M059J (cell line): ENCODE measurements at places on chromosomes 6 and 20. TPM values are rescaled to one million over a fixed set of nuclear protein-coding genes. Genes with fewer than 3 reads are reported as not detected.

GRCh38 chr6:6193221-6193745 is 127.2 kb downstream of the F13A1 start:
- no peak for DNase-seq

GRCh38 chr6:125834348-125834747 is 43.6 kb downstream of the NCOA7 start:
- DNase-seq: no peak

GRCh38 chr6:12957321-12958051 is 240.9 kb downstream of the PHACTR1 start:
- peak; percentile 62 for DNase-seq

DNA sequence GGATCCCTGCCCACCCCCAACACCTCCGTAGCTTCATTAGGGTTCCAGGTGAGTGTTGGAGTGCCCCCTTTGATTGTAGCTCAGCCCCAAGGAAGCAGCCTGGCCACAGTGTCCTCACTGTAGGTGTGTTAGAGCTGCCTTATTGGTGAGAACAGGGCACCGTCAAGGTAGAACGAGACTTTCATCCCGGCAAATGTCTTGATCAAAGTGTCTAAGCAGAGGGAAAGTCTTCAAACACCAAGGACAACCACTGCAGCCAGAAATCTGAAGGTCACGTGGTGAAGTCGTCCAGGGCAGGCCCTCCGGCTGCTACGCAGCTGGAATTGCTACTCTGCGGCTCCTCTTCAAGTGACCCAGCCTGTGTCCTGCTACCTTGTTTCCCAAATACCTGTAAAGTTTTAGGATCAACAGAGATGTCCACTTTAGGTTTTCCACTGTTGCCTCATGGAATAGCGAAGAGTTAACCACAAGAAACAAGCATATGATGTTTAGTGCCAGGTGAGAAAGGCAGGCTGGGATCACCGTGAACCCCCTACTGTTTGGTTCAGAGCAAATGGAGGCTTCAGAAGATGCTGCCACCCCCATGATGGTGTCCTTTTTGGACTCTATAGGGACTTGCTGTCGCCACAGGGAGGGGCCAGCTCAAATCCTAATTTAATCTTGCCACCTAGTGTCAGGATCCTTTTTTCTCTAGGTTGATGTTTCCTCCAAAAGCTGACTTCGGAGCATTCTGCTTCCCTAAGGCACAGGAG is 1.7 kb upstream of the DLL1 start:
- peak; percentile 39 for DNase-seq

- no peak for DNase-seq
These were observed 353.3 kb upstream of the CNR1 start for GRCh38 chr6:88519301-88520016.

DNA sequence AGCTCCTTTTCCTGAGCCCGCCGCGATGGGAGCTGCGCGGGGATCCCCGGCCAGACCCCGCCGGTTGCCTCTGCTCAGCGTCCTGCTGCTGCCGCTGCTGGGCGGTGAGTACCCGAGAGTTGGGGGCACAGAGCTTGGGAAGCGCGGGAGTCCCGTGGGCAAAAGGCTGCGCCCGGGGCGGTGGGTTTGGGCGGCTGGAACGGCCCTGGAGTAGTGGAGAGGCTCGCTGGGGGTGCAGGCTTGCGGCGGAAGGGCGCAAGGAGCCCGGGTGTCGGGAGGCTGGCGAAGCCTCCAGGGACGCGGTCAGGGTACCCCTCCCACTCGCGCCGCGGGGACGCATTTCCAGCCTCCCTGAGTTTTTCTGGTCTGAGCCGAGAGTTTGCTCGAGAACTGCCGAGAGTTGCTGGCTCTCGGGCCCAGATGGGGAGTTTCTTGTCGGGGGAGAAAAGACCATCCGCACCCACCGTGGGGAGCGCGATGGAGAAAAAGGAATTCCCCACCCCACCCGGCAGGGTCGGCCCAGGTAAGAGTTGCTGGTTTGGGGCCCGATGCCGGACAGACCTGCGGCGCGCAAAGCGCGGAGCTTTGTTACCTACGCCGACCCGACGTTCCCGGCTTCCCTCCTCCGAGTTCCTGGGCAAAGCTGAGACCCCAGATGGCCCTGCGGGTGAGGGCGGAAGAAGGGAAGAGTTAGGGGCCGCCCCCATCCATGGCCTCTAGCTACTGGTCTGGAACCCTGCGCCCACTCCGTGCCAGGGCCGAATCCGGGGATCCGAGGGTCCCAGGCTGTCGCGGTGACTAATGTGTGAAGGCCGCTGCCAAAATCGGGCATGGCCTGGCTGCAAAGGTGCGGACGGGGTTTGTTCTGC is 584 bp downstream of the PTK7 start:
- peak; percentile 68 for DNase-seq

- DNase-seq: peak; percentile 45
These were observed 902 bp downstream of the SLC29A1 start for GRCh38 chr6:44224029-44224964.

- peak; percentile 63 for DNase-seq
These were observed 238.1 kb downstream of the RNGTT start for GRCh38 chr6:88725111-88725975.

- no peak for DNase-seq
These were observed 220.9 kb downstream of the KIF16B start for GRCh38 chr20:16352321-16352720.

GRCh38 chr6:32854376-32855178 is 585 bp downstream of the PSMB9 start:
- DNase-seq: peak; percentile 75

- peak; percentile 53 for DNase-seq
These were observed 14.0 kb downstream of the CYP39A1 start for GRCh38 chr6:46638650-46639049.

DNA sequence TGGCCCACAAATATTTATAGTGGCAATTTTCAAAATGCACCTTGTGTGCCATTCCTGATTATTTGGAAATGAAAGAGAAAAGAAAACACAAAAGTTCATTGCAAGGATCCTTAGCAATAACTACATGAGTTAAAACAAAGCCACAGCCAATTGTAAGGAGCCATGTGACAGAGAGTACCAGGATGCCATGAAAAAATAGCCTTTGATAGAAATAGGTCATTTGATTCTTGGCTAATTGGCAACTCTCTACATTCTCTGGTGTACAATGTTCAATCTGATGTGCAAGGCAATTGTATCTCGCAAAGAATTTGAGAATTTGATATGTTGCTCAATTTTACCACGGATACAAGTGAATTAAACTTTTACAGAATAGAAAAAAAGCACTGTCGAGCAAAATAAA is 9.6 kb downstream of the HLA-A start:
- no peak for DNase-seq

- DNase-seq: no peak
These were observed 178.4 kb downstream of the FARS2 start for GRCh38 chr6:5439749-5440148.

GRCh38 chr6:62045502-62045901 is 240.5 kb downstream of the KHDRBS2 start:
- DNase-seq: no peak

DNA sequence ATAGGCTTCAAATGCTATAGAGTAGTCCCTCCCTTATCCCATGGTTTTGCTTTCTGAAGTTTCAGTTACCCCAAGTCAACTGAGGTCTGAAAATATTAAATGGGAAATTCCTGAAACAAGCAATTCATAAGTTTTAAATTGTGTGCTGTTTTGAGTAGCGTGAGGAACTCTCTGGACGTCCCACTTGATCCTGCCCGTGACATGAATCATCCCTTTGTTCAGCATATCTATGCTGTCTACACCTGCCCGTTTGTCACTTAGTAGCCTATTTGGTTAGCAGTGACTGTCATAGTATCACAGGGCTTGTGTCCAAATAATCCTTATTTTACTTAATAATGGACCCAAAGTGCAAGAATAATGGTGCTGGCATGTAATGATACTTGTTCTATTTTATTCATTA is 5.0 kb downstream of the PCMT1 start:
- no peak for DNase-seq

- no peak for DNase-seq
These were observed 4.0 kb downstream of the EGFL8 start for GRCh38 chr6:32168350-32168749.

- peak; percentile 76 for DNase-seq
These were observed at the start of gene FRK for GRCh38 chr6:116060572-116061283. Gene FRK (minus strand): TSS chr6:116060891. CDS start chr6:116060311, 580 bp downstream.

DNA sequence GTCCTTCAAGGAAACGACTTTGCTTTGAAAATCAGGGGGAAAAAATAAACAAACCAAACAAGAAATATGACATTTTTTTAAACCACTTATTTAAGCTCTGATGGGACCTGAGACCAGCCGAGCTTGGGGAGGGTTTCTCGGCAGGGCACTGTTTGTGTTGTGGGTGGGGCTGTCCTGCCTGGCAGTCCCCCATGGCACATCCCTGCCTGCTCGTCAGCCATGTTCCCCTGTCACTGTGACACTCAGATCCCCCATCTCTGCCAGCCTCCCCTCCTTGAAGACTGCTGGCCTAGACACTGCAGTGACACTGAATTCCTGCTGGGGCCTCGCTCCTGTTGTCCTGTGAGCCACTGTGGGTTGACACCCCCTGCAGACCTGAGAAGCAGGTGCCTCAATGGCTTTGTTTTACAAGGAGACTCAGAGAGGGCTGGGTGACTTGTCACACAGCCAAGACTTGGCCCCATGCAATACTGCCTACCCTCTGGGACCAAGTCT is 95.1 kb upstream of the PTPN1 start:
- DNase-seq: no peak

- DNase-seq: no peak
These were observed 96.1 kb downstream of the NUS1 start for GRCh38 chr6:117771403-117771802.

DNA sequence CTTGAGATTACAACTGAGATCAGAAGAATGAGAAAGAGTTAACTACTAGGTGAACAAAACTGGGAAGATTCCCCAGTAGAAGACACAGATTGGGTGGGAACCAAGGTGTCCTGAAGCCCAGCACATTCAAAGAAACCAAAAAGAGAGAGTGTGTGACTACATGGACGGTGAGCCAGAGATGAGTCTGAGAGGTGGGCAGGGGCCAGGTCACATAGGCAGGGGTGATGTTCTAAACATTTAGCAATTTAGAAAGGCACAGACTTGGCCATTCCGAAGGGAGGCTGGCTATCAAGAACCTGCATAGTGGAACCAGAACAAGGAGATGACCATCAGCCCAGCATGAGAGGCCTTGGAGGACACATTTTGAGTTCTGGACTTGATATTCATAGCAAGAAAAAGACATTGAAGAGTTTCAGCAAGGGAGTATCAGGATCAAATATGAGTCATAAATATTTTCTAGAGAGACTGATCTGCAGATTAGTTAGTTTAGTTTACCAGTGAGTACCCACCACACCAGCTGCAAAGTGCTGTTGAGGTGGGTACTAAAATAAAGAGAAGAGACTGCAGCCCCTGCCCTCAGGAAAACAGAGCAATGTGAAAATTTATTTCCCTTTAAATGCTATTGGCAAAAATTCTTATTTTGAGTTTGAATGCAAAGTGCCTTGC is 340.5 kb upstream of the PRDM1 start:
- DNase-seq: no peak

GRCh38 chr6:155147958-155148663 is 115.7 kb upstream of the CLDN20 start:
- DNase-seq: peak; percentile 72

DNA sequence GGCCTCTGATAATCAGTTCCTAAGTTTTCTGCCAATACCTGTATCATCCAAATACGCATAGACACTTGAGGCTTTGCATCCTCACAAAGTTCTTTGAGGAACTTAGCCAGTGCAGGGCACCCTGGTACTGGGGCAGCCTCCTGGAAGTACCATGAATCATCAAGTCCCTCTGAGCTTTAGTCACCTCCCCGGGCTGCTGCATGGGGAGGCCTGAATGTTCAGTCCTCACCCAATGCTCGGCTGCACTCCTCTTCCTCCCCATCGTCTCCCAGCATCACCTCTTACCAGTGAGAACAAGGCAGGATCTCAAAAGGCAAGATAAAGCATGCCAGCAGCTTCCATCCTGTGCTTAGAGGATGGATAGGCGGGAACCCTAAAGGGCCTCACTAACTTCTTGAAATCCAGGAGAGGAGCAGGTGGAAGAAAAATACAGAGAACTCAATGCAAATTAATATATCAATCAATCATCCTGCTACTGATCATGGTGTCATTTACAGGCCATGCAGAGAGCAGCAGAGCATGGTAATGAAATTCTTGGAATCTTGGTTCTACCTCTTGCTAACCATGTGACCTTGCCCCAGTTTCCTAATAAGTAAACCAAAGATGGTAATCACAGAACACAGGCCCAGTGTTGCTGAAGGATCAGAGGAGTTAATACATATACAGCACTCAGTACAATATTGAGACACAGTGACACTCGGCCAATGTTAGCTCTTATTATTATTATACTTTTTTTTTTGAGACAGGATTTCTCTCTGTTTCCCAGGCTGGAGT is 4.7 kb upstream of the CCN6 start:
- DNase-seq: peak; percentile 68

GRCh38 chr20:14956026-14956425 is 618.6 kb upstream of the FLRT3 start:
- DNase-seq: no peak

DNA sequence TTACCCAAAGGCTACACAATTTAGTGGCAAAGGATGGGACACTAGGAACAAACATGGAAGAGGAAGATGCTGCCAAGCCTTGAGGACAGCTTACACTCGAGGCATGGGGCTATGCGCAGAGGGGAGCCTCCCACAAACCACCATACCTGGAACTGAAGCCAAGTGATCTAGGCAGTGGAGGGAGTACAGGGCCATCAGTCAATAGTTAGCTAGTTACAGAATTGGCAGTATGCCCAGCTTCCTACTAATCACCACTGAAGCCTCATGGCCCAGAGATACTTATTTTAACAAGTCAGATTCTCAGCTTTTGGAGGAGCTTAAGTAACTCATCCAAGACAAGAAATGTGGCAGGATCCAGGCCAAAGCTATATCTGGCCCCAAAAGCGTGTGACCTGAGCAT is 226.6 kb upstream of the MOCS1 start:
- peak; percentile 1 for DNase-seq

- DNase-seq: no peak
These were observed 92.6 kb downstream of the GRIK2 start for GRCh38 chr6:101486124-101486523.

- no peak for DNase-seq
These were observed 27.9 kb upstream of the SERPINB9 start for GRCh38 chr6:2931055-2931454.

- no peak for DNase-seq
These were observed 10.9 kb downstream of the BANF2 start for GRCh38 chr20:17710379-17711266.

GRCh38 chr6:7016226-7016625 is 91.5 kb upstream of the RREB1 start:
- peak; percentile 40 for DNase-seq

DNA sequence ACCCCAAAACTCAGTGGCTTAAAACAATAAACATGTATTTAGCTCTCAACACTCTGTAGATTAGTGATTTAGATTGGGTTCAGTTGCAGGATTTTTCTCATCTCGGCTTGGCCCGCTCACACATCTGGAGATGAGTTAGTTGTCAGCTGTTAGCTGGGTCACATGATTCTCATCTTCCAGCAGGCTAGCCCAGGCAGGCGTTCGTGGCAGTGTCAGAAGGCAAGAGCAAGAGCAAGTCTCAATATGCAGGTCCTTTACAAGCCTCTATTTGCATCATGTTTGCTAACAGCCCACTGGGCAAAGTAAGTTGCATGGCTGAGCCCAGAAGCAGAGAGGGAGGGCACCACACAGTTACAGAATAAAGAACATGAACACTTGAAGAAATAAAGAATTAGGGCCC is 83.6 kb upstream of the MYLIP start:
- no peak for DNase-seq

LAMA2 gene
- total RNA-seq: 1.5 and 3.8 TPM in 2 replicates

STK4 gene
- 39.0 and 56.0 TPM in 2 replicates for total RNA-seq

SMOC2 gene
- total RNA-seq: 0.05 and 0.47 TPM in 2 replicates

SLC35B3 gene
- 17.3 and 29.2 TPM in 2 replicates for total RNA-seq

KPNA5 gene
- 2.7 and 2.9 TPM in 2 replicates for total RNA-seq

OPN5 gene
- not detected in 2 replicates for total RNA-seq

LRRN4 gene
- total RNA-seq: 0.76 and 1.3 TPM in 2 replicates

TNXB gene
- total RNA-seq: 0.10 TPM in 1 of 2 replicates, not detected in the other

C6orf52 gene
- total RNA-seq: 0.32 and 0.44 TPM in 2 replicates

IPCEF1 gene
- total RNA-seq: 0.32 and 1.6 TPM in 2 replicates

EPB41L1 gene
- total RNA-seq: 20.1 and 34.9 TPM in 2 replicates
